ENCODE measurements at places on chromosomes 11 and 22.

- no peak for DNase-seq
Observed at GRCh38 chr11:27423125-27423524, 49.5 kb downstream of the LGR4 start.

GRCh38 chr11:46382646-46383403 lies 1.4 kb downstream of the MDK start:
- DNase-seq = no peak

- DNase-seq = no peak
Observed at GRCh38 chr11:45089251-45089650, 57.2 kb upstream of the PRDM11 start.

- no peak for DNase-seq
Observed at GRCh38 chr11:117219001-117219400, 12.9 kb downstream of the PCSK7 start.

- no peak for DNase-seq
Observed at GRCh38 chr11:104858882-104859775, 39.1 kb downstream of the CASP12 start.

GRCh38 chr11:2448661-2449547 lies 4.1 kb downstream of the KCNQ1 start:
- DNase-seq = no peak

DNA sequence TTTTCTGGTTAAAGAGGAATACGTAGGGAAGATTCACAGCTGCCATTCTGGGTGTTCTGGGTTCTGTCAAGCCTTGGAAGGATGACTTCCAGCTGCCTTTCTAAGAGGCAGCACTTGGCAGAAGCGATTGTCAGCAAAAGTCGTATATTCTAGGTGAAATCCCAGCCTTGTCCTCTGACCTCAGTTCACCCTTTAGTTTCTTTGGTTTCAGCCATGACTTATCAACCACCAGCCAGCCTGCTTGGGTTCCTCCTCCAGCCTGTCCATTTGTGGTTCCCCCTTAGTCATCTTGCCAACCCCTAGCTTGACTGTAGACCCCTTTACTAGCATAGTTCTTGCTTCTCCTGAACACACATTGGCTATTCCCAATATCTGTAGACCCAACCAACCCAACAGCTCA lies 102.3 kb upstream of the CD44 start:
- DNase-seq = no peak

- no peak for DNase-seq
Observed at GRCh38 chr11:117861151-117862018, 15.1 kb downstream of the FXYD6 start.

- DNase-seq = no peak
Observed at GRCh38 chr11:31875866-31876560, 64.9 kb upstream of the PAX6 start.

GRCh38 chr22:39289975-39290720 lies 29.3 kb downstream of the RPL3 start:
- no peak for DNase-seq

GRCh38 chr11:14119357-14119756 lies 156.8 kb downstream of the SPON1 start:
- DNase-seq = no peak

DNA sequence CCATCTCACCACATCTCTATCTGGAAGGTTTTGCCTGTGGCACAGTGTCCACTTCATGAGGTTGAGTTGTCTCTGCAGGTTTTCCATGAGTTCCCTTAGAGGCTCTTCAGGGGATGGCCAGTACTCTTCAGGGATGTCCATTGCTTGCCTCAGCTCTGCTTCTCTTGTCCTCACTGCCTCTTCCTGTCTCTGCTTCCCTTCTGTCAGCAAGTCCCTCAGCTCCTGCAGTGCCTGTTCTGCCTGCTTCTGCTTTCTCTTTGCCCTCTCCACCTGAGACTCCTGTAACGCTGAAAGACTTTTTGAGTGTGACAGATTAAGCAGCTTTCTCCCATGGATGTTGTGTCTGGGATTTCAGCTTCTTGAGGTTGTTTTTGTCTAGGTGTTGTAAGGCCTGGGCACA lies 38.2 kb upstream of the MRPL17 start:
- DNase-seq = no peak

GRCh38 chr11:125593114-125593820 lies 615 bp downstream of the STT3A start:
- no peak for DNase-seq

Data from LNCaP clone FGC (cell line).